NCI-H1417 treated with DMSO at 0.1 percent for 48 hours (cell line): ENCODE measurements at places on chromosomes 13 and 19.

GRCh38 chr13:46720189-46720588 lies 76.8 kb downstream of the ESD start:
- no peak for DNase-seq

DNA sequence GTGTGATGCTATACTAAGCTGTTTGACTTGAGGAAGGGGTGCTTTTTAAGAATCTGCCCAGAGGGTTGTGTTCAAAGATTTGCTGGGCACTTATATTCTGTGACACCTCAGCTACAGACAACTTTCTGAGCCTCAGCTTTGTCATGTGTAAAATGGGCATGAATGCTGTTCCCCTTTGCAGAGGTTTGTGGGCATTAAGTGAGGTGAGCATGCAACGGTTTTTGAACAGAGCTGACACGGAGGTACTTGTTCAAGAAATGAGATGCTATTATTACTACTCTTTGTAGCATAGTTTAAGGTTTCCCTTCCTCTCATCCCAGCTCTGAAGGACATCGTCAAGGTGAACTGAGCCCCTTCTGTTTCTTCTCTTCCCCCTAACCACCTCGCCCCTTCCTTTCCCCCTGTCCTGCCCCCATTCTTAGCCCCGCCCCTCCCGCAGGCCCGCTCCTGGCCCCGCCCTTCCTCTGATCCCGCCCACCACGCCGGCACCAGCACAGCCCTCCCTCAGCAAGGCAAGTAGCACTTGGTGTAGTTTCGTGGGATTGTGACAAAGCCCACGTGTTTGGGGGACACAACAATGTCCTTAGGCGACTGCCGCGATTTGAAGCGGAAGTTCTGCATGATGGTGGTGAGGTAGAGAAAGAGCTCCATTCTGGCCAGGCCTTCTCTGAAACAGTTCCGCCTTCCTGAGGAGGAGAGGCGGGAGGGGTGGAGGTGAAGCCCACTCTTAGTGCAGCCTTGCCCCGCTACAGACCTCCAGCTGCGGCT lies 26.1 kb upstream of the CYP2A7 start:
- DNase-seq: no peak

DNA sequence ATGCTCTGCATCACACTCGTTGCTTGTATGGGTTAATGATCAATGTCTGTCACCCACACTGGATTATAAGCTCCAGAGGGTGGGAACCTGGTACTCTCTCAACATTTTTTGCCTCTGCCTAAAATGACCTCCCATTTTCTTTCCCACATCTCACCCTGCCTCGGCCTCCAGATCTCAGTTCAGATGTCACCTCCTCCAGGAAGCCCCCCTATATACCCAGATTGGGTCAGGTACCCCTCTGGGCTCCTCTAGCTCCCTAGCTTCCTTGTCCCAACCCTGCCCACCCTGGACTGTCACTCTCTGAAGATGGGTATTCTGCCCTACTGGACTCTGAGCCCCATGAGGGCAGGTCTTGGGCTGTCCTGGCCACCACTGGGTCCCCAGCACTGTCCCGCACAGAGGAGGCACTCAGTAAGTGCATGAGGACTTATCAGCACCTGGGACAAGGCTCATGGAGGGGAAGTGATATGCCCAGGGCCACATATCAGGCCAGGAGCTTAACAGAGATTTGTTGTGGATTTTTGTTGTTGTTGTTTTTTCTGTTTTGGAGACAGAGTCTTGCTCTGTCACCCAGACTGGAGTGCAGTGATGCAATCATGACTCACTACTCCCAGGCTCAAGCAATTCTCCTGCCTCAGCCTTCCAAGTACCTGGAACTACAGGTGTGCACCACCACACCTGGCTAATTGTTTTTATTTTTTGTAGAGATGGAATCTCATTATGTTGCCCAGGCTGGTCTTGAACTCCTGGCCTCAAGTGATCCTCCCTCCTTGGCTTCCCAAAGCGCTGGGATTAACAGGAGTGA lies 23.8 kb downstream of the PRKD2 start:
- DNase-seq: no peak

- no peak for DNase-seq
Measured at GRCh38 chr19:7426986-7427385, 61.8 kb downstream of the PEX11G start.

DNA sequence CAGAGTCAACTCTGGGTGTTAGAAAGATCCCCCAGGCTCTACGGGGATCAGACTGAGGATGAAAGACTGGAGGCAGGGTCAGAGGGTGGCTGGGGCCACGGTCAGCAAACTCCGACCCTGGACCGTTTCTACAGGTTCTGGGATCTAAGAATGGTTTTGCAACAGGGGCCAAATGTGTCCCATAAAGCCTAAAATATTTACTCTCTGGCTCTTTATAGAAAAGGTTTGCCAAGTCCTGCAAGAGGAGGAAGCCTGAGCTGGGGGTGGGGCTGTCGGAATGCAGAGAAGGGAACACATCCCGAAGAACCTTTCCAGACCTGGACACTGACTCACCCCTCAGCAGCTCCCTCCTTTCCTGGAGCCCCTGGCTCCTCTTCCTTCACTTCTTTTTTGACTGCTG lies 20.7 kb downstream of the LIG1 start:
- no peak for DNase-seq

DNA sequence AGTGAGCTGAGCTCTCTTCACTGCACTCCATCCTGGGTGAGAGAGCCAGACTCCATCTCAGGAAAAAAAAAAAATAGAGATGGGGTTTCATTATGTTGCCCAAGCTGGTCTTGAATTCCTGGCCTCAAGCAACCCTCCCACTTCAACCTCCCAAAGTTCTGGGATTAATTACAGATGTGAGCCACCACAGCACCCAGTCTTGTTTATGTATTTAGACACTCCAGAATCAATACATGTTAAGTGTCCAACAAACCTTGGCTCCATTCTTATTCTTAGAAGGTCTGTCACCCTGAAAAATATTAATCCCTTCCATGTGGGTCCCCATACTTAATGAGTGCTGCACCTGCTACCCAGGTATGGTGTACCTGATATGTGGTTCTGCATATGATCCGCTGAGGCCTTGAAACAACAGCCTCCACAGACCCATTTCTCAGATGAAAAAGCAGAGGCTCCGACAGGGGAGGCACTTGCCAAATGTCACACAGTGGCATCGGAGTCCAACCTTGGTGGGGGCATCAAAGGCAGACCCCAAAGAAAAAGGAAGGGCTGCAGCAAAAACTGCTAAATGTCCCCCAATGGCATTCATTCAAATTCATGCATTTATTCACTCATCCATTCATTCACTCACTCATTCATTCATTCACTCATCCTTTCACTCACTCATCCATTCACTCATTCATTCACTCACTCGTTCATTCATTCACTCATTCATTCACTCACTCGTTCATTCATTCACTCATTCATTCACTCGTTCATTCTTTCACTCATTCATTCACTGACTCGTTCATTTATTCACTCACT lies 16.7 kb downstream of the TICAM1 start:
- DNase-seq: no peak

- DNase-seq: no peak
Measured at GRCh38 chr13:36207672-36208071, 6.7 kb downstream of the SOHLH2 start.

GRCh38 chr13:84651705-84652104 lies 769.4 kb upstream of the SLITRK1 start:
- DNase-seq: no peak

DNA sequence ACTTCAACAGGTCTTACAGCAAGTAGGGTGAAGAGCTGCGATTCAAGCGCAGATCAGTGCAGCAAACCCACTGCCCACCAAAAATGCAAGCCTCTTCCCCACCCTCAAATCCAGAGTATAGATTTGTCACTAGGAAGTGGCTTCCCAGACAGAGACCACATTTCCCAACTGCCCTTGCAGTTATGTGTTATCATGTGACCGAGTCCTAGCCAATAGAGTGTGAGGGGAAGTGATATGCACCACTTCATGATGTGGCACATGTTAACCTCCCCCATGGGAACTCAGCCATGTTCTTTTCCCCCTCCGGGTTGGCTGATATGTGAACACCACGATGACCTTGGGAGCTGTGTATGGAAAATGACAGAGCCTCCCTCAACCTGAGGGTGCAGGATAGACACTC lies 50.8 kb downstream of the MBD3L2B start:
- DNase-seq: no peak

DNA sequence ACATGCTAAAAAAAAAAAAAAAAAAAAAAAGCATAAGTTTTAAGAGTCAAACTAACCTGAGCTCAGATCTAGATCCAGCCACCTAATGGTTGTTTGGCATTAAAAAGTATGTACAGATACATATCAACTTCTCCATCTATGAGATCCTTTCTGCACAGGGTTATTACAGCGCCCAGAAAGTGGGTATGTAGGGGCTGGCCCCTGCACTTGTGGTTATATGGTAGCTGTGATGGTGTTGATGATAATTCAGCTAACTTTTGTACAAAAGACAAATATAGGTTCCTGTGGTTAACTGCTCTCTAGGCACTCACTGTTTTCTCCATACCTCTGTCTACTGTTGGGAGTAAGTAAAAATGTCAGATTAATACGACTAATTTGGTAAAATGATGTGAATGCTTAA lies 81.7 kb downstream of the TNFRSF19 start:
- no peak for DNase-seq

GRCh38 chr13:41061914-41062837 lies 867 bp downstream of the WBP4 start:
- DNase-seq: no peak

DNA sequence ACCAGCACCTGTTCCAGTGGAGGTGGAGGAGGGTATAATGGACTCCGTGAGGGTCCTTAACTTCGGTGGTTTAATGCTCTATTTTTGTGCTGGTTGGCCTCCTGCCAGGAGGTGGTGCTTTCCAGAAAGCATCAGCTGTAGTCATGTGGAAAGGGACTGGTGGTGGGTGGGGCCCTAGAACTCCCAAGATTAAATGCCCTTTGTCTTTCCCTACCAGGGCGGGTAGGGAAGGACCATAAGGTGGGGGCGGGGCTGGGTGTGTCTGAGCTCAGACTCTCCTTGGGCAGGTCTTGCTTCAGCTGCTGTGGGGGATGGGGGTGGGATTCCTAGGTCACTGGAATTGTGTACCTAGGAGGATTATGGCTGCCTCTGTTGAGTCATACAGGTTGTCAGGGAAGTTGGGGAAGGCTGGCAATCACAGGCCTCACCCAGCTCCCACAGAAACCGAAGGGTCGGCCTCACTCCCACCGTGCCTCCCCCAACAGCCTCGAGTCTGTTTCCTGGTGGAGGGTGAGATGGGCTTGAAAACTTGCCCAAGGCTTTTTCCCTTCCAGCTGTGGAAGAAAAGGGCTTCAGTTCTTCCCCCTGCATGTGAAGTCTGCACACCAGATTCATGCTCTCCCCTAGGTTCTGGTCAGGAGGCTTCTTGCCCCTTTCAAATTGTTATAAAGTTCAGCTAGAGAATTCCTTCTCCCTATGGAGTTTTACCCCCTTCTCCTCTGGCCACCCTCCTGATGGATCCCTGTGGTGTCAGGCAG lies 60.3 kb upstream of the CLDN10 start:
- no peak for DNase-seq

GRCh38 chr13:87671031-87671752 lies at the start of gene SLITRK5:
Gene SLITRK5, plus strand, starts transcription at chr13:87671371. Its CDS starts 4,018 bp downstream, at chr13:87675389.
- peak; percentile 81 for DNase-seq

- no peak for DNase-seq
Measured at GRCh38 chr13:66714795-66715194, 515.3 kb downstream of the PCDH9 start.

DNA sequence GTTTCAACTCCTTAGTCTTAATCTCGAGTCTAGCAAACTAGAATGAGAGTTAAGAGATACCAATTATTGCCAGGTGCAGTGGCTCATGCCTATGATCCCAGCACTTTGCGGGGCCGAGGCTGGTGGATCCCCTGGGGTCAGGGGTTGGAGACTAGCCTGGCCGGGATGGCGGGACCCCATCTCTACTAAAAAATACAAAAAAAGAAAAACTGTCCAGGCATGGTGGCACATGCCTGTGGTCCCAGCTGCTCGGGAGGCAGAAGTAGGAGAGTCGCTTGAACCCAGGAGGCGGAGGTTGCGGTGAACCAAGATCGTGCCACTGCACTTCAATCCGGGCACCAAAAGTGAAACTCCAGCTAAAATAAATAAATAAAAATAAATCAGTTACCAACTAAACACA lies 1119.5 kb upstream of the ATXN8OS start:
- no peak for DNase-seq

GRCh38 chr13:73593199-73593765 lies 534.5 kb downstream of the KLF5 start:
- no peak for DNase-seq

DNA sequence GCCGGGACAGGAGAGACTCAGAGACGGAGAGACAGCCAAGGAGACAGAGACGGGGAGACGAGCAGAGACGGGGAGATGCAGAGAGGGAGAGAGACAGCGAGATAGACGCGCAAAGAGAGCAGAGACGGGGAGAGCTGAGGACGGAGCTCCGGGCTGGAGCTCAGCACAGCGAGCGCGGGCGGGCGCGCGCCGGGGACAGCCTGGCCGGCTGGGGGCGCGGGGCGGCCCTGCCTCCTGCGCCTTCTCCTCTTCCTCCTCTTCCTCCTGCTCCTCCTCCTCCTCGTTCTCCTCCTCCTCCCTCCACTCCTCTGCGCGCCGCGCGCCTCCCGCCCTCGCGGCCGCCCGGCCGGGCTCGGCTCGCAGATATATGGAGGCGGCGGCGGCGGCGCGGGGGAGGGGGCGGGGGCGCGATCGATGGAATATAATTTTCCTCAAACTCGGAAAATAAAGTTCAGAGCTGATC lies at the start of gene ERFL:
TSS of gene ERFL (minus strand) at position 229 of the 463 bp plus-strand sequence. CDS start 15,530 bp downstream, outside the sequence.
- no peak for DNase-seq

DNA sequence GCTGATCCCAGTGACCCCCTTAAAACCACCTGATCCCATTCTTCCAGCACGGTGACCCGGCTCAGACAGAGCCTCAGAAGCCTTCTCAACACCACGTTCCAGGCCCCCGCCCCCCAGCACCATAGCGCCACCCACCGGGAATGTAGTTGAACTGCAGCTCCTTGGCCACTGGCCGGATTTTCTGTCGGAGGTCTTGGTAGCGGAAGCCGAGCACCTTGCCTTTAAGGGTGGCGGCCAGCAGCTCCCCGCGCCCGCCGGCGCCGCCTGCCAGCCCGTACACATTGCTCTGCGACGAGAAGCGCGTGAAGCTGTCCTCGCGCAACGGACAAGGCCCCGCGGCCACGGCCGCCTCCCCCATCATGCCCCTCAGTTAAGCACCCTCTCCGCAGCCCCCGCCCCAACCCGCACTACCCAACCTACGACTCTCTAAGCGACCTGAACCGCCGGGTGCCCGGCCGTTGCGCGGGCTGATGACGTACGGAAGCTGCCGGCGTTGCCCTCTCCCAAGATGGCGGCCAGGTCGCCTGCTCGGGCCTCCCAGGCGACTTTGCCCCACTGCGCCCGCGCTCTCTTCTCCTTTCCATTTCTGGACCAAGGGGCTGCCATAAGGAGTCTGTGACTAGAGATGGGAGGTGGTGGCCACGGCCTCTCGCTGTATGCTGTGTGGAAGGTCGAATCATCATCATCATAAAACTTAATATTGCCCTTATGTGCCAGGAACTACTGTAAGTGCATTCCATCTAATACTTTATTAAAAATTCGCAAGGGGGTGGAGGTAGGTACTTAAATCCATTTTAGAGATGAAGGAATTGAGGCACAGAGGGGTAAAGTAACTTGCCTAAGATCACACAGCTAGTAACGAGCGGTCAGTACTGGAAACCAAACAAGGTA lies at the start of gene KPTN:
TSS of gene KPTN (minus strand) at position 420 of the 891 bp plus-strand sequence. CDS start at position 361, 59 bp downstream.
- peak; percentile 47 for DNase-seq

GRCh38 chr13:38862443-38862842 lies 128.2 kb downstream of the STOML3 start:
- no peak for DNase-seq

- DNase-seq: no peak
Measured at GRCh38 chr13:21616205-21616866, 12.4 kb upstream of the MICU2 start.
